Osteoblast (primary cell): ENCODE measurements at places on chromosomes 1 and 21. TPM values are rescaled to one million over a fixed set of nuclear protein-coding genes. Genes with fewer than 3 reads are reported as not detected.

DNA sequence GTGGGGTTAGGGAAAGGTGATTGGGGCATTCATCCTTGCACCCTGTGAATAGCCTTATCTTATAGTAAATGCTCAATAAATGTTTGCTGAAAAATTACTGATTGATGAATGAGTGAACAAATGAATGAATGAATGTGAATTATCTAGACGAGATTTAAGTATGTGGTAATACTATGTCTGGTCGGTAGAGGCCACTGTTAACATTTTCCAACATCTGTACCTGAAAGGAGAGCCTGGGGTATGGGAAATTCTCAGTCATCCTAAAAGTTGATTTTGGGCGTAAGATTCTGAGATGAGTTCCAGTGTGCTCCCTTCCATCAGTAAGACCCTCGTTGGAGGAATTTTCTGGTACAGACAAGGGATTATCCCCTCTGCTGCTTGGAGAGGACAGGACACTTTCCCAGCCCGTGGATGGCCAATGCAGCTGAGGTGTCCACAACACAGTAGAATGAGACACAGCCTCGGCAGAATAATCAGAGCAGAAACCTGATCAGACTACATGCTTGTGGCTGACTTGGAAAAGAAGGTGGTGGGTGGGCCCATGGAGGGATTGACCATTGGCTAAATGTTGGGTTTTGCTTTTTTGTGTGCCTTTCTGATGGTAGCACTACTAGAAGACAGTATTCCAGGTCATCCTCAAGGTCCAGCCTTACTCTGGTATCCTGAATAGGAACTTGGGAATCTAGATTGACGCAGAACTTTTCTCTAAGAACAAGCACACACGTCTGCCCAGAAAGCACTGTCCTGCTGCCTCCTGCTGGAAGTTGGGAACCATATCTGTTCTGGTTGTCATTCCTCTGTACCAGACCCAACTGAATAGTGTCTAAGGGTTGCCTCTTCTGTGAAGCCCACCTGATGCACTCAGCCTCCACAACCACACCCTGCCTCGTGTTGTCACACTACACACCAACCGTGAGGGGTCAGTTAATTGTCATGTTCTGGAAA is 262.0 kb downstream of the TNR start:
- DNase-seq, result no peak

GRCh38 chr1:225476100-225476511 is 48.3 kb upstream of the LBR start:
- peak; percentile 54 for DNase-seq

DNA sequence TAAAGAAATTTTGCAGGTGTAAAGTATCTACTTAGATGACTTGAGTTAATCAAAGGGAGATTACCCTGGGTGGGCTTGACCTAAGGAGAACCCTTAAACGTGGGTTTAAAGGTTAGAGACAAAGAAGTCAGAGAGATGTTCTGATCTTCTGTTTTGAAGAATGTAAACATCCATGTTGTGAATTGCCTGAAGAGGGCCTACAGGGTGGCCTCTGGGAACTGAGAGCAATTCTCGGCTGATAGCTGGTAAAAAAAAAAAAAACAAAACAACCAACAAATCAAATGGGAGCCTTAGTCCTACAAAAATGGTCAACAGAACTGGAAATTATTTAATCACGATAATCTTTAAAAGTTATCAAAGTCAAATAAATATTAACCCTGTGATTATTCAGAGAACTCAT is 89.4 kb upstream of the BCL10 start:
- no peak for DNase-seq

DNA sequence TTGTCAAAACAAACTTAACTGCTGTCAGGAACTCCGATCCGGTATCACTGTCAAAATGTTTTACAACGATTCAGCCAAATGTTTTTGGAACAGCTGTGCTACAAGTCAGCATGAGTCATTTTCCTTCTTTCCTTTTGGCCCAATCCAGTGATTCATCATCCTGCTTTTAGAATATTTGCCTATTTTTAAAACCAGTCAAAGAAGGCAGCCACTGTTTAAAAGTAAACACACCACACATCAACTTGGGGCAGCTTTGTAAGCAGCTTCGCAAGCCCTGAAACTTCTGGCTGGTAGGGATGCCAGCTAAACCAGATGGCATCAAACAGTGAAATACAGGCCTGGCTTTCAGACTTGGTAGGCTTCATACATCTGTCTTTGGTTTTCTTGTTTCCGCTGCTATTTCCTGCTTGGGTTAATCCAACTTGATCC is 14.9 kb downstream of the MAP3K7CL start:
- DNase-seq, result peak; percentile 93

DNA sequence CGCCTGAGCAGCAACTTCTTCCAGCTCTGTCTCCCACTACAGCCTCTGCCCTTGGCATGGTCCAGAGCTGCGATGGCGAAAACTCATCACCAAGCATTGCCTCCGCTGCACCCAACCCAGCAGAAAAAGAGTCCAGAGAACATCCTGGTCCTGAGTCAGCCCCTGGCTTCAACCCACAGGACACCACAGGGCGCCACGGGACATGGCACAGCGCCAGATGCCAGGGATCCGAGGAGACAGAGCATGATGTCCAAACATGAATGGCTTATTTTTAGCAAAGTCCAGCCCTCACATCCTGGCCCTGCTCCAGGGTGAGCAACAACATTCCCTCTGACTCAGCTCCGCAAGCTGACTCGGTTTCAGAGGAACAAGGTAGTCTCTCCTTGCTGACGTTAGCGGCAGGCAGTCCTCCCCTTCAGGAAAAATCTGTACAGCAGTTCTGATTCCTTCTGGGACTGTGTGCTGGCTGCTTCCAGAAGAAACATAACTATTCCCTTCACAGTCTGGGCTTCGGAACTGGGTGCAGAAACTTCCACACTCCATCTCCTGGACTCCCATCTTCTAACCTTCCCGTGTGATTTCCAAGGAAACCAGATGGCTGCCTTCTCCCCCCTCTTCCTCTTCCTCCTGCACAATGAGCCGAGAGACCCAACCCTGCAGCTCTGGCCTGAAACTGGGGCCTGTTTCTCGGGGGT is 131.3 kb downstream of the TOMM20 start:
- DNase-seq, result peak; percentile 93

GRCh38 chr21:40067751-40068150 is 200.5 kb downstream of the PCP4 start:
- DNase-seq, result no peak

- peak; percentile 92 for DNase-seq
These were observed 98.1 kb downstream of the ADSS2 start for GRCh38 chr1:244353551-244354091.

DNA sequence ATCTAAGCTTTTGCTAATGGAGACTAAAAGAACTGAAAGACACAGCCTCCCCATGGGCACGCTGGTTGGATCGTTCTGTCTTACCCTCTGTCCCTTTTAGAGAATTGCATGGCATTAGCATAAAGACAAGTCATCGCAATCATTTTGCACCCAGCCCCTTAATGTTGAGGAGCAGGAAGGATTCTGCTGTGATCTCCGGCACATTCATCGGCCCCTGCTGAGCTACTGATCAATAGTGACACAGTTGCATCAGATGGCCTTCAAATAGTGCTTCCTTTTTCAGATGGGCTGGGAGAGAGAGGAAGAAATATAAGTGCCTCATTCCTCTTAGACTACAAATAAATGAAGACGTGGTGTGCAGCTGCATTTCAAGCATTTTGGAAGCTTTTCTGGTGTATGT is 75.4 kb downstream of the NOS1AP start:
- DNase-seq, result no peak

- DNase-seq, result no peak
These were observed 87.6 kb upstream of the WLS start for GRCh38 chr1:68319907-68320306.

GRCh38 chr1:77739235-77739634 is 20.4 kb downstream of the USP33 start:
- no peak for DNase-seq

DNA sequence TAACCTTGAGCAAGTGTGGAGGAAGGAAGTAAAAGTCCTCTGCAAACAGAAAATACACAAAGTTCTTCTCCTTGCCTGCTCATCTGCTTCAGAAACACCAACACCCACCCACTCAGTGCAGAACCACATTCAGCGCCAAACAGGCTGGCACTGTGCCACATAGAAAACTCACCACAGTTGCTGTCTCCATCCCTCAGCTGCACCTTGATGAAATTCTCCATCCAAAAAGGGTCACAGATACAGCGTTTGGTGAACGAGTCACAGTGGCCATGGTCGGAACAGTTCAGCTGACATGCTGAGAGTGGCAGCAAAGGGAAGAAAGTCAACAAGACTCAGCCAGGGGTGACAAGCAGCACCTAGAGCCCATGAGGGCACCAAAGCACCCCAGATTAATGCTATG is 114.5 kb downstream of the KIAA0319L start:
- DNase-seq, result peak; percentile 56

- DNase-seq, result no peak
These were observed 310.9 kb downstream of the NTNG1 start for GRCh38 chr1:107451715-107452114.

- no peak for DNase-seq
These were observed 96.8 kb upstream of the LMO4 start for GRCh38 chr1:87231703-87232367.

DNA sequence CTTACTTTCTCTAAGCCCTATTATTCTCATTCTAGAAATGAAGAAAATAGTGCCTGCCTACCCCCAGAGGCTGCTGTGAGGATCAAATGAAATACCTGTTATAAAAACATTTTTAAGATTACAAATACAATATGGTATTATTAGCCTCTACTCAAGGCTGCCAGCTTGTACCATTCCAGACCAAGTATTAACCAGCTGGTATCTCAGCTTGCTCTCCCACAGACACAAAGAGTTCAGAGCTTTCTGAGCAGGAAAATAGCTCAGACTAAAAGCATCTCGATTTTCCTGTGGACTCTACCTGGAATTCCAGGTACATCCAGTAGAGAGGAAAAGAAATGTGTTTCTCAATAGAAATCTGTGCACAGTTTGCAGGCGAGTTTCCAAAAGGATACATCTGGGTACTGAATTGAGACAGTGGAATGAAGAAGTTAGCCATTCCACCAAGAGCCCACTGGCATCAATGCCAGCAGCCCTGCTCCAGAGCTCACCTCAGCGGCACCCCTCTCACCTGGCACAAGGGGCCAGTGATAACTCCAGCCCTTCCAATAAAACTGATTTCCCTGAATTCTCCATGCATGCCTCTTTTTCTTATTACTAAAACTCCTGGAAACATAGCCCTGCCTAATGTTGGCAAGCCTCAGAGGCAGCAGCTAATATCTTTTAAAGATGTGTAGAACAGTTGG is 31.0 kb downstream of the TGFBR3 start:
- DNase-seq, result no peak

GRCh38 chr1:98210064-98210463 is 289.2 kb upstream of the DPYD start:
- DNase-seq, result peak; percentile 47

DNA sequence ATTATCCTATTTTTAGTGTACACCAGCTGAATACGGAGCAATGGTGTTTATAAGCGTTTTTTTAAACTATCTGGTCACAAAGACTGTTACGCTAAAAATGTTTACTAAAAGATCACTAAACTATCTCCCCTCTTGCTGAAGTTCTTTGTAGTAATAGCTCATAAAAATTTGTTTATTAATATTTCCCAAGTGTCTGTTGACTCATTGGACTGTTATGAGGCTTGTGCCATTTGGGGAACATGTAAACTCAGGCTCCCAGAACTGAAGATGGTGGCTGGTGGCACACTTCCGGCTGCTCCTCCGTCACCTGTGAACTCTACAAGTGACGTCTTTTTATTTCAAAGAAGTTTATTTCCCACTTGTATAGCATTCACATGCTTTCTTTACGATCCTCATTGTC is 46.3 kb downstream of the AIDA start:
- no peak for DNase-seq

DNA sequence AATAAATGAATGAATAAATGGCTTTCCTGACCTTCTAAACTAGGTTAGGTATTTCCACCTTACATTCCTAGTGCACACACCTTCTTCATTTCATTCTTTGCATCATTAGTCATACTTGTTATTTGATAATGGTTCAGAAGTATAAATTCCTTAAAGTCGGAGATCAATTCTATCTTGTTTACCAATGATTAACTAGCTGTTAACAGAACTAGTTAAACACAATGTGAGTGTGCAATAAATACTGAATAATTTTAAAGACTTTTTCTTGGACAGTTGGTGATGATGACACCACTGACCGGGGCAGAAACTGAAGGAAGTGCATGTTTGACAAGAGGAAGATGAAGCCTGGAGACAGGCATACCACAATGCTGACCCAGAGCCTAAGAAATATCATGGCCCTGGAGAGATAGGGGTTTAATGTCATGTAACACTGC is 207.1 kb upstream of the DEPDC1 start:
- DNase-seq, result no peak

DNA sequence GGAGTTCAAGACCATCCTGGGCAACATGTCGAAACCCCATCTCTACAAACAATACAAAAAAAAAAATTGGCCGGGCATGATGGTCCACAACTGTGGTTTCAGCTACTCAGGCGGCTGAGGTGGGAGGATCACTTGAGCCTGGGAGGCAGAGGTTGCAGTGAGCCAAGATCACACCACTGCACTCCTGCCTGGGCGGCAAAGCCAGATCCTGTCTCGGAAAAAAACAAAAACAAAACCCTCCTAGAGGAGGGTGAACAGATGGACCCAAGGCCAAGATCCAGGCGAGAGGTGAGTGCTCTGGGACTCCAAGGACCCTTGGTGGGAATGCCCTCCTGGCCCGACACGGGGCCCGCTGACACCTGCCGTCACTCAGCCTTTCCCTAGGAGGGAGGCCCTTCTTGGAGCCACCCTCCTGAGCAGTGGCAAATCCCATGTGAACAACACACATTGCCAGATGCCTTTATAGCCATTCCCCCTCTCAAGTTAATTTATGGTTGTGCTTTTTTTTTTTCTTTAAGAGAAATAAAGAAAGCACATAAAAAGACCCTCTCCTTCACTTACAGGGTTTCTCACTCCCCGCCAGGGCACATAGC is 380 bp downstream of the TFF2 start:
- DNase-seq, result no peak

- peak; percentile 94 for DNase-seq
These were observed at the start of gene ARPC5 for GRCh38 chr1:183635606-183636333. TSS of gene ARPC5 (minus strand) at chr1:183635783. CDS start at chr1:183635659, 124 bp downstream.

DNA sequence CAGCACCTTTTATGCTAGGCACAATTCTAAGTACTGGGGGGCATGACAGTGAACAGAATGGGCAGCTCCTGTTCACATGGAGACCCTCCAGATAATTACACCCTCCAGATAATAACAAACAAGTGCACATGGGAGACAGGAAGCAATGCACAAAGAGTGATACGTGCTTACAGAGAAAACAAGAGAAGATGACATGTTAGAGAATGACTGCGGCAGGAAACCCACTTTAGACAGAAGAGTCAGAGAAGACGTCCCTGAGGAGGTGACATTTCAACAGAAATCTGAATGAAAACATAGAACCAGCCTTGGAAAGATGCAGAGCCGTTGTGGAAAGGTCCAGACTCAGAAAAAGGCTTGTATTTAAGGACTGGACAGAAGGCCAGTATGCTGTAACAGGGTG is 54.7 kb upstream of the ARTN start:
- DNase-seq, result peak; percentile 69

GRCh38 chr1:80023358-80023757 is 1016.8 kb upstream of the ADGRL4 start:
- no peak for DNase-seq

- DNase-seq, result no peak
These were observed 85.9 kb downstream of the JAK1 start for GRCh38 chr1:64880449-64880848.

GRCh38 chr1:86868477-86868876 is 45.4 kb downstream of the SELENOF start:
- no peak for DNase-seq

Gene OR2T6
- total RNA-seq, result not detected in 2 replicates

Gene TMCC2
- 1.8 and 2.9 TPM in 2 replicates for total RNA-seq

Gene SLAMF1
- total RNA-seq, result not detected in 2 replicates

Gene PGLYRP3
- total RNA-seq, result not detected in 2 replicates

Gene PCNT
- 19.2 and 23.0 TPM in 2 replicates for total RNA-seq

Gene HMCN1
- 178 and 269 TPM in 2 replicates for total RNA-seq

Gene AZIN2
- total RNA-seq, result 11.8 and 18.8 TPM in 2 replicates

Gene E2F2
- total RNA-seq, result under 0.01 and 0.29 TPM in 2 replicates
